Activated naive CD8-positive, alpha-beta T cell treated with anti-CD3 and anti-CD28 coated beads, Interleukin-2, amount 10 ng/mL, durations not matched to agents 7 days and 5 days (primary cell): ENCODE measurements at places on chromosomes 2 and 18. TPM values are rescaled to one million over a fixed set of nuclear protein-coding genes. Genes with fewer than 3 reads are reported as not detected.

GRCh38 chr2:182952741-182953450 lies 85.4 kb downstream of the NCKAP1 start:
- no peaks in the 10 kb centered on the region for H3K27me3 ChIP-seq
- H3K4me1 ChIP-seq, result peaks cover 37% of the 10 kb centered on the region
- H3K27ac ChIP-seq, result peak overlapping the region; percentile 83
- peaks cover 22% of the 10 kb centered on the region for H3K36me3 ChIP-seq
- no peak for DNase-seq

DNA sequence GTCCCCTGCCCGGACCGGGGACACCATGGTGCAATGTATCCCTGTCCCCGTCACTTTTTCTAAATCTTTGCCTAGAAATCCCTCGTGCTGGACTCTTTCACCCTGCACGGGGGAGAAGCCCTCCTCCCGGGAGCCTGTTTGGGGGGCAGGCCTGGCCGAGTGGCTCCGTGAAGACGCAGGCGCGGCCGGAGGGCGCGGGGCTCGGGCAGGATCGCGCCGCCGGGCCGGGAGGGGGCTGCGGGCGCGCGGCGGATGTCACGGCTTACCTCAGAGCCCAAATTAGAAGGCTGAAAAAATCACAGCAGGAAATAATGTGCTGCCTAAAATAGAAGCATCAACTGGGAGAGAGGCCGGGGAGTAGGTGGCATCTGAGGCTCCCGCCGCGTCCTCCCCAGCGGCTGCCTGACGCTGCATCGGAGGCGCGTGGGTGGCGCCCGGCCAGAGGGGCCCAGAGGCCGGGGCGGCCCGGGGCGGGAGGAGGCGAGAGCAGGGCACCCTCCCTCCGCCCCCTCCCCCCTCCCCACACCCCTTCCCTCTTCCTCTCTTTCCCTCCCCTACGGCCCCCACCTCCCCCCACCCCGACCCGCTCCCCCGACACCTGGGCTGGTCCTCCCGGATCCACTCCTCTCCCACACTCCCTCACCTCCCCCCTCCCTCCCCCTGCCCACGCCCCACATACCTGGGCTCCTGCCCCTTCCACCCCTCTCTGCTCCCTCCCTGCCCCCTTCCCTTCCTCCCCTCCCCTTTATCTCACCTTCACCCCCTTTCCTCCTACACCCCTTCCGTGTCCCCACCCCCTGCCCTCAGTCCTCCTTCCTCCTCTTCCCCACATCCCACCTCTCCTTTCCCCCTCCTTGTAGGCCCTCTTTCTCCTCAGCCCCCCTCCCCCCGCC lies 51.9 kb downstream of the SLC4A1AP start:
- peaks cover 37% of the 10 kb centered on the region for H3K27me3 ChIP-seq
- peaks cover 19% of the 10 kb centered on the region for H3K4me1 ChIP-seq
- H3K36me3 ChIP-seq, result no peaks in the 10 kb centered on the region
- H3K27ac ChIP-seq, result no peak overlapping the region

GRCh38 chr2:173049831-173050230 lies 25.8 kb upstream of the MAP3K20 start:
- peaks cover 1% of the 10 kb centered on the region for H3K4me1 ChIP-seq
- peaks cover 5% of the 10 kb centered on the region for H3K27me3 ChIP-seq
- no peak overlapping the region for H3K27ac ChIP-seq
- no peak for DNase-seq

GRCh38 chr2:235689427-235689853 lies 195.6 kb downstream of the AGAP1 start:
- H3K36me3 ChIP-seq, result no peaks in the 10 kb centered on the region

- no peak for DNase-seq
- no peak overlapping the region for H3K4me3 ChIP-seq
- no peaks in the 10 kb centered on the region for H3K36me3 ChIP-seq
Measured at GRCh38 chr2:189613077-189613636, 32.6 kb upstream of the SLC40A1 start.

DNA sequence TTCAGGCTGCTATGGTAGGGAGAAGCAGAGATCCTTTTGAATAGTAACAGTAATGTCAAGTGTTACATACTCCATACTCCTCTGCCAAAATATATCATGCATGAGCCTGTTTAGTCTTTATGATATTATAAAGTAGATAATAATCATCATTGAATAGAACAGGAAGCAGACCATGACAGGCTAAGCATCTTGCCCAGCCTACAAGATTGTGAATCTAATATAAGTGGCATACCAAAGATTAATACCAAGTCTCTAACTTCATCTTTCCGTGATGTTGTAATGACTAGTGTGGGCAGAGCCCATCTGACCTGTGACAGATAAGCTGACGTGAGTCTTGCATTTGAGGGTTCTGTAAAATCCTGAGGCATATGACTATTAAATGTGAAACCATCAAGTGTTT lies 13.1 kb downstream of the NDUFB3 start:
- no peaks in the 10 kb centered on the region for H3K4me1 ChIP-seq
- H3K36me3 ChIP-seq, result peaks cover 20% of the 10 kb centered on the region
- no peaks in the 10 kb centered on the region for H3K27me3 ChIP-seq
- DNase-seq, result no peak
- H3K27ac ChIP-seq, result no peak overlapping the region

- peaks cover 61% of the 10 kb centered on the region for H3K4me1 ChIP-seq
- peaks cover 12% of the 10 kb centered on the region for H3K36me3 ChIP-seq
- peak overlapping the region; percentile 98 for H3K27ac ChIP-seq
- peak overlapping the region; percentile 74 for H3K4me3 ChIP-seq
Measured at GRCh38 chr2:136057023-136057801, 60.7 kb downstream of the CXCR4 start.

DNA sequence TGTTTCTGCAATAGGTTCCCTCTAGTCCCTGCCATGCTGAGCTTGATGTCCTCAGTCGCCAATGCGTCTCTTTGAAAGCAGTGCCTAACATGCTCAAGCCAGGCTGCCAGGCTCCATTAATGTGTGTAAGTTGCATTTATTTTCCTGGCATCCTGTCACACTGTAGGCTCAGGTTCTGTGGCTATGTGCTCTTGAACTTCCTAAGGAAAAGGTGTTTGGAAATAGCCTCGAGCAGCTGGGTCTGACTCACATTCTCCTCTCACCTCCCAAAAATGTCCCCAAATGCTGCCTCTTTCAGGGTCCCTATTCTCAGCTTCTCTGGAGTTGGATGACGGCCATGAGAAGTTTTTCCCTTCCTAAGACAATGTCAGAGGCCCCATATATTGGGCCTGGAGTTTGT lies 58.0 kb upstream of the SLC14A2 start:
- no peak overlapping the region for H3K4me3 ChIP-seq
- DNase-seq, result no peak
- H3K36me3 ChIP-seq, result no peaks in the 10 kb centered on the region
- H3K27me3 ChIP-seq, result no peaks in the 10 kb centered on the region
- peaks cover 1% of the 10 kb centered on the region for H3K4me1 ChIP-seq
- H3K27ac ChIP-seq, result no peak overlapping the region

- H3K27ac ChIP-seq, result no peak overlapping the region
- H3K4me1 ChIP-seq, result peaks cover 8% of the 10 kb centered on the region
- peaks cover 50% of the 10 kb centered on the region for H3K27me3 ChIP-seq
- no peak overlapping the region for H3K4me3 ChIP-seq
- DNase-seq, result no peak
- H3K36me3 ChIP-seq, result no peaks in the 10 kb centered on the region
Measured at GRCh38 chr2:153476816-153477635, 1.5 kb downstream of the RPRM start.

DNA sequence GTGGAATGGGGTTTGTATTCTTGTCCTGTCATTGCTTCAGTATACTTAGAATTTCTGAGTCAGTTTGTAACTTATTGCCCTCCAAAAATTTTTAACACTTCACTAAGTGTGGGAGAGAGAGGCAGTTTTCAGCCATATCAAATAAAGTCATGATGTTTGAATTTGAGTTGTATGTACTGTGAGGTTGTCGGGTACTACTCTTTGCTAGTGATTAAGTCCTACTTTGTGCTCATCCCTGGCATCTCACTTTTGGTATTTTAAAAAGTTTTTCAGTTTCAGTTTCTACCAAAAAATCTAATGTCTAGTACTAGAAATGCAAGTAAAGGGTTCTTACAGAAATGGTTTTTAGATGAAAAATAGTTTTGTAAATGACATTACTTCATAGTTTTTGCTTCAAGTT lies 40.7 kb downstream of the EIF5B start:
- H3K4me3 ChIP-seq, result no peak overlapping the region
- no peaks in the 10 kb centered on the region for H3K27me3 ChIP-seq
- no peak overlapping the region for H3K27ac ChIP-seq

DNA sequence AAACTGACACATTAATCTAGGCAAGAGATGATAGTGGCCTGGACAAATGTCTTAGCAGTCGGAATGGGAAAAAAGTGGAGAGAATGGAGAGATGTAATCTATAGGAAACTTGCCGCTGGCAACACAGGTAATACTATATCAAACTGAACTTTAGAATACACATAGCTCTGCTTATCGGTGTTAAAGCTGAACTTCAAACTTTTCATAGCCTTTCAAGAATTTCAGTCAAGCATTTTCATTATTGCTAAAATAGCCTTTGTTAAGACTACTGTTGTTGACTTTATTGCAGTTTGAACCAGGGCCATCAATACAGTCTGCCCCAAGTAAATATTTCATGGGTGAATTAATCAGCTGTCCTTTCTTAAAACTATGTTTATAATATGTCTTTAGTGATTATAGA lies 12.9 kb upstream of the CHST9 start:
- no peak for DNase-seq
- no peaks in the 10 kb centered on the region for H3K36me3 ChIP-seq
- no peak overlapping the region for H3K27ac ChIP-seq
- H3K4me3 ChIP-seq, result no peak overlapping the region

DNA sequence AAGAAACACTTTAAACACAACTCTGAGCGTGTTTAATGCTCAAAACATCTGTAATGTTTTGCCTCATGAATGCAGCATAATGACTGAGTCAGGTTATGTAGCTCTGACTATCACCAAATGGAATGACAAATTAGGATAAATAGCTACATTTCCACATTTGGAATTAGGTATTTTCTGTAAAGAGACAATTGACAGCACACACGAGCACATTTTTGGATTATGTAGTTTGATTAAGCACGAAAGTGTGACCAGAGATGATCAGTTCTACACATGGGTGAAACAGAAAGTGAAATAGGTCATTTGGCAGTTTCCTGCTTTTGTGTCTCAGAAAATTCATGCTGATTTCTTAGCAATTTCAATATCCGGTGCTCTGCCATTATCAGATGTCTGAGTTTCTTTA lies 29.0 kb downstream of the LPIN1 start:
- no peak for DNase-seq
- H3K27me3 ChIP-seq, result no peaks in the 10 kb centered on the region
- peak overlapping the region; percentile 93 for H3K27ac ChIP-seq

GRCh38 chr2:46861916-46862315 lies 53.7 kb downstream of the MCFD2 start:
- no peak for DNase-seq
- H3K4me3 ChIP-seq, result no peak overlapping the region
- H3K4me1 ChIP-seq, result peaks cover 4% of the 10 kb centered on the region
- no peak overlapping the region for H3K27ac ChIP-seq
- no peaks in the 10 kb centered on the region for H3K27me3 ChIP-seq
- H3K36me3 ChIP-seq, result peaks cover 1% of the 10 kb centered on the region

GRCh38 chr2:25161055-25161781 lies 7.2 kb downstream of the POMC start:
- H3K36me3 ChIP-seq, result no peaks in the 10 kb centered on the region
- H3K4me3 ChIP-seq, result peak overlapping the region; percentile 78
- H3K27ac ChIP-seq, result peak overlapping the region; percentile 87
- DNase-seq, result peak; percentile 82

DNA sequence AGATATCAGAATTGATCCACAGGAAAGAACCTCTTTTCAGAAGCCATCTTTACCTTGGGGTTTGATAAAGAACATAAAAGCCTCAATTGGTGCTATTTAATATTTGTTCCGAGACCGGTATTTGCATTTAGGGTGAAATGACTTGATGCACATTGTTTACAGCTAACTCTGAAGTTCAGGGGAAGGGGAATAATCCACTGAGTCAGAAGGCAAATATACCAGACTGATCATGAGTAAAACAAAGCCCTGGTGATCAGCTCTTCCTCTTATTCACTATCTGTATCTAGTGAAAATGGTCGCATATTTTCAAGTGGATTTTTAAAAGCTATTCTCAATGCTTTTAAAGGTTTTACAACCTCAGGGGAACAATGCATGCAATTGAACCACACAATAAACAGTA lies 53.0 kb upstream of the ATP8B1 start:
- H3K27ac ChIP-seq, result no peak overlapping the region
- no peak for DNase-seq
- no peak overlapping the region for H3K4me3 ChIP-seq
- no peaks in the 10 kb centered on the region for H3K36me3 ChIP-seq
- peaks cover 36% of the 10 kb centered on the region for H3K27me3 ChIP-seq

- no peak for DNase-seq
- H3K36me3 ChIP-seq, result no peaks in the 10 kb centered on the region
- peaks cover 2% of the 10 kb centered on the region for H3K4me1 ChIP-seq
- H3K27me3 ChIP-seq, result no peaks in the 10 kb centered on the region
- no peak overlapping the region for H3K27ac ChIP-seq
Measured at GRCh38 chr18:28138816-28139215, 38.1 kb downstream of the CDH2 start.

DNA sequence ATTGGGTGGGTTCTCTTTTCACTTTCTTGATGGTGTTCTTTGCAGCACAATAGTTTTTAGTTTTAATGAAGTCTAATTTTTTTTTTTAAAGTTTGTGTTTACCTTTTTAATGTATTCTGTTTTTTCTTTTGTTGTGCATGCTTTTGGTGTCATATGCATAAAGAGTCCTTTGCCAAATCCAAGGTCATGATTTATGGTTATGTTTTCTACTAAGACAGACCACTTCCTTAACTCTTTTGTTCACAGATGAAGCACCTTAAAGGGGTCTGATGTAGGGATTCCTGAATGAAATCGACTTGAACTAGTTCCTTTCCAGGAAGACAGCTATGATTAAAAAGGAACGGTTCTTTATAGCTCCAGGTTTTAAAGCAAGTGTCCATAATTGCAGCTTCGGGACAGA lies 23.1 kb downstream of the LPIN1 start:
- no peak overlapping the region for H3K27ac ChIP-seq
- H3K4me3 ChIP-seq, result no peak overlapping the region
- DNase-seq, result no peak
- no peaks in the 10 kb centered on the region for H3K27me3 ChIP-seq
- H3K36me3 ChIP-seq, result peaks cover 64% of the 10 kb centered on the region

GRCh38 chr2:176614930-176615329 lies 345.7 kb downstream of the MTX2 start:
- H3K27me3 ChIP-seq, result peaks cover 34% of the 10 kb centered on the region
- no peak for DNase-seq
- no peak overlapping the region for H3K4me3 ChIP-seq
- no peaks in the 10 kb centered on the region for H3K4me1 ChIP-seq

The UNC80 gene
- total RNA-seq, result not detected

The CSRNP3 gene
- total RNA-seq, result not detected

The CEP68 gene
- total RNA-seq, result 20.9 TPM

The KIAA2012 gene
- total RNA-seq, result not detected

The MYO7B gene
- 4.7 TPM for total RNA-seq
